Natural killer cell treated with Interleukin-12 subunit alpha and Interleukin-12 subunit beta and Interleukin-15 and Interleukin-18, amount 100 ng/mL, for 72 hours (primary cell): ENCODE measurements at places on chromosomes 5 and 9.

- no peak for DNase-seq
These were observed 40.1 kb downstream of the DCAF10 start for GRCh38 chr9:37840560-37841194.

DNA sequence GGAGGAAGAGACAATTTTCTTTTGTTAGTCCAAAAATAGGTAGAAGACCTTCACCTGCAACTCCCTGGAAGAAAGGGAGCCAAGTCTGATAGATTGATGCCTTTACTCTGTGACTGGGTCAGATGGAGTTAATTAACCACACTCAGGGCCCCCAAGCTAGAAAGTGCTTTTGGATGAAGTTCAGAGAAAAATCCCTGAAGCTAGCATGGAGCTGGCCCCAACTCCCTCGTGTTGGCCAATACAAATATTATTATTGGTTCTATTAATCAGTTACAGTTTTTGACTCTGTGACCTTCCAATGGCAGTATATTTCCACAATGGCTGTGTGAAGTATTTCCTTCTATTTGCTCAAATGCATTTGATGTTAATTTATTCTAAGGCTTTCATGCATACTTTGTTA, 1753.5 kb downstream of the EFNA5 start:
- DNase-seq, result no peak

- DNase-seq, result no peak
These were observed 72.3 kb downstream of the LMNB1 start for GRCh38 chr5:126849101-126849678.

DNA sequence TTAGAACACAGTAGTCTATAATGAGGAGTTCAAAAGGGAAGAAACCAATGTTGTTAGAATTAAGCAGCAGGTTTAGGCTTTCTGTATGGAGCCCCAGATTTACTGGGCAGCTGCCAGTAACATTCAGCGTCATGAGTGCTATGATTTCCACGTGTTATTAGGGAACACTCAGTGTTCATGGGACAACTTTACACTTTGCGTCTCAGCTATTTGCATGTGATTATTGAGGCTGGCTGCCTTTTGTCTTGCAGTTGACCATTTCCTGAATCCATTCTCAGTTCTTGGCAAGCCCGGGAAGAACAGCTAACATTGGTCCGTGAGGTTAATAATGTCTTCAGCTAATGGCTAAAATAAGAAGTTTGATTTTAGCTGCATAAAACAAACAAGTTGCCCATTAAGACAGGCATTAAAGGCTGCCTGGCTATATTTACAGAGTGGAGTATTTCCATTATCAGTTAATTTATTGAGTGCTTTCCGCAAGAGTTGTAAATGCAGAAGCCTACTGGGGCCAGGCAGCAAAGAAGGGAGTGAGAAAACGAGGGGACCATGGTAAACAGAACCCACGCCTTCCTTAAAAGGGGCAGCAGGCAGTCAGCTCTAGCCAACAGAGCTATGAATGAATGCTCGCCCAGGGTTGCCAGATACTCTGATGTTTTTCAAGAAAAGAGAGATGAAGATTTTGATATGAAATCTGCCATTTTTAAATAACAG, 120.9 kb downstream of the PIP5K1B start:
- DNase-seq, result no peak

- DNase-seq, result no peak
These were observed 201.2 kb upstream of the CDKN2B start for GRCh38 chr9:22210262-22210661.

DNA sequence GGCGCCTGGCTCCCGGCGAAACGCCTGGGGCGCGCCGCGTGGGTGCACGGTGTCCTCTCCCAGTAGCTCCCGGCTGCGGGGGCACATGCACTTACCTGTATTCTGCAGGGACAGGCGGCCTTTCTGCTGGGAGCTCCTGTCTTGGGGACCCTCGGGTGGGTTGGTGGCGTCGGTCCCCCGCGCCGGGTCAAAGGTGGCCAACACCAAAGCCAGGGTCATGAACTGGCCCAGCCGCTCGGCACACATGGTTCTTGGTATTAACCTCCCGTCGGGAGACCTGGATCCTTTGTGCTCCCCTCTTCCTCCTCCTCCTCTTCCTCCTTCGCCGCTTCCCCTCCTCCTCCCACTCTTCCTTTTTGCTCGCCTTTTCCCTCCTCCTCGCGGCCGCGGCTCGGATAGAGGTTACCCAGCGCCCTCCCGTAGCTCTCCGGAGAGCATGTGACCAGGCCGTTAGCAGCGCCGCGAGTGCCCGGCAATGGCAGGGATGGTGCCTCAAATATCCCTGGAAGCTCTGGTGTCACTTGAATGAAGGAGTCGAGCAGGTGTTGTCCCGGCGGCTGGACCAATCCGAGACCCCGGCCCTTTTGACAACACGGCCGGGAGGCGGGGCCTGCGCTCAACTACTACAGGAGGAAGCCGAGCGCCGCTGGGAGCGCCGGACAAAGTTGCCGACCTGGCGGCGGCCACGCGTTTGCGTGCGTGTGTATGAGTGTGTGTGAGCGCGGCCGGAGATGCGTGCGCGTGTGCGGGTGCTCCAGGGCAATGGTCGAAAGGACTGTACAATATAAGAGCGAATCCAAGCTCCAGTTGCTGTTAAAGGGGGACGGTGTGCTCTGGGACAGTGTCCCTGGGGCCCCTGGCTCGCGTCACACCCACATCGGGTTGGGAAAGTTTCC, at the start of gene STC2:
TSS of gene STC2 (minus strand) at position 467 of the 896 bp plus-strand sequence. CDS start at position 246, 221 bp downstream.
- DNase-seq, result peak; percentile 51

- no peak for DNase-seq
These were observed 223.1 kb upstream of the PAPPA start for GRCh38 chr9:115930472-115930871.

DNA sequence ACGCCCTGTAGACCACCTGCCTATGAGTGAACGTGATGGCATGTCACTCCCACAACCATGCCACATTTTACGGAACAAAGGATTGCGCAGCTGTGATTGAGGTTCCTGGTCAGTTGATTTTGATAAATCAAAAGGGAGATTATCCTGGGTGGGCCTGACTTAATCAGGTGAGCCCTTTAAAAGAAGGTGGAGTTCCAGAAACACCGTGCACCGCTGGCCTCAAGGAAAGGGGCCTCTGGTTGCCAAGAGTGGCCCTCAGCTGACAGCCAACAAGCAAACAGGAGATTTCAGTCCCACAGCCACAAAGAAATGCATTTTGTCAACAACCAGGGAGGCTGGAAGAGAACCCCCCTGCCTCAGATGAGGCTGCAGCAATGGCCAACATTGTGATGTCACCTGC, 19.0 kb downstream of the TRIM7 start:
- no peak for DNase-seq

- no peak for DNase-seq
These were observed 822 bp downstream of the DENND4C start for GRCh38 chr9:19231126-19231903.

GRCh38 chr5:150304481-150305081, 1.9 kb upstream of the ARSI start:
- DNase-seq, result no peak

- DNase-seq, result no peak
These were observed 19.1 kb upstream of the IFNB1 start for GRCh38 chr9:21096901-21097255.

DNA sequence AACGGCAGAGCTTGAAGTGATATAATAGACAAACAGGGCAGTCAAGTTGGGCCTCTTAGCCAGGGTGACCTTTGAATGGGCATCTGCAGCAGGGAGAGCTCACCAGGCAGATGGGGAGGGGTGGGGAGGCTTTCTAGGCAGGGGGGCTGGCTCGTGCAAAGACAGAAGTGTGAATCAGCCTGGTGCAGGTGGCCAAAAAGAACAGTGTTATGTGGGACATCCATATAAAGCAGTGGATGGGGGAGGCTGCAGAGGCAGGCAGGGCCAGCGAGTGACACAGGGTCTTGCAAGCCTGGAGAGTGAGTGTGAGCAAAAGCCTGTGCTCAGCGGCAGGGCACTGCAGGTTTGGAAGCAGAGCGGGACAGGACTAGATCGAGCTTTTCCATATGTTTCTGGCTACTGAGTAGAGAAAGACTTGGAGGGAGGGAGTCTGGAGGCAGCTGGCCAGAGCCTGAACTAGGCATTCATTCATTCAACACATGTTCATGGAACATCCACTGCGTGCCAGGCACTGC, 14.2 kb upstream of the TTLL11 start:
- DNase-seq, result no peak

DNA sequence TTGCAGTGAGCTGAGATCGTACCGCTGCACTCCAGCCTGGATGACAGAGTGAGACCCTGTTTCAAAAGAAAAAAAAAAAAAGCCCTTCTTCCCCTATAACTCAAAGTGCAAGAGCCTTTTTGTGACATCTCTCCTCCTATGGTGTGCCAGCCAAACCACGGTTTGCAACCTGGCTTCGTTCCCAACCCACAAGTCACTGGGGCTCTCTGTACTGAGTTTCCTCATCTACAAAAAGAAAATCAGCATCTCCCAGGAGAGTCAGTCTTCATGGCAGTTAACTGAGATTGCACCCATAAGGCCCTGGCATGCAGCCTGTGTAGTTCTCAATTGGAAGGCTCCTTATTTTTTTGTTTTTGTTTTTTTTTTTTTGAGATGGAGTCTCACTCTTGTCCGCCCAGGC, 14.8 kb downstream of the ODF2 start:
- DNase-seq, result no peak

DNA sequence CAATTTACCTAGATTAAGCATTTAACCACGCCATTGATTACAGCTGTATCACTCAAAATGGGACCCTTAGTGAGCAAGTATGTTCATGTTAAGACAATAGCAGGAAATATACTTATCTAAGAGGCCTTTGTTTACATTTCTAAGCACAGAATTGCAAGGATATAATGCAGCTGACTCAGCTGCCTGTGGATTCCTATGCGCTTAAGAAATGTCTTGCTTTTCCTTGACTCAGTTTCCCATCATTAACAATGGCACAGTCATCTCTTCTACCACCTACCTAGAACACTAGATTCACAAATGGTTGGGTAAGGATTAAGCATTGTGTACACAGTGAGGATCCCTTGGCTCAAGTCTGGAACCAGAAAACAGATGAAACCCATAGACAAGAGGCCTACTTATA, 163.8 kb downstream of the TSSK1B start:
- DNase-seq, result no peak

DNA sequence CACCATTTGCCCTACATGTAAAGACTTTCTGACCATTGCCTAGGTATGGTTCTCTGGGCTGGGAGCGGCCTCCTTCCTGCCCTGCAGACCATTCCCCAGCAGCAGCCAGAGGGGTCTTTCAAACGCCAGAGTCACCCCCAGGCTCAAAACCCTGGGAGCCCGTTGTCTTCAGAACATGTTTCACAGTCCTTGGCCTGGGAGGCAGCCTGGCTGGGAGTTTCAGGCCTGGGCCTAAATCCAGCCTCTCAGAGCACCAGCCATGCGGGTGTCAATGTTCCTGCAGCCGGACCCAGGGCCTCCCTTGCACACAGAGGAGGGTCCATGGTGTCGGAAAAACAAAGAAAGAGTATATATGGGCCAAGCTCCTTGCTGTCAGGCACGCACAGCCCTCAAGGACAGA, 145.2 kb upstream of the FOXD4L5 start:
- DNase-seq, result no peak

DNA sequence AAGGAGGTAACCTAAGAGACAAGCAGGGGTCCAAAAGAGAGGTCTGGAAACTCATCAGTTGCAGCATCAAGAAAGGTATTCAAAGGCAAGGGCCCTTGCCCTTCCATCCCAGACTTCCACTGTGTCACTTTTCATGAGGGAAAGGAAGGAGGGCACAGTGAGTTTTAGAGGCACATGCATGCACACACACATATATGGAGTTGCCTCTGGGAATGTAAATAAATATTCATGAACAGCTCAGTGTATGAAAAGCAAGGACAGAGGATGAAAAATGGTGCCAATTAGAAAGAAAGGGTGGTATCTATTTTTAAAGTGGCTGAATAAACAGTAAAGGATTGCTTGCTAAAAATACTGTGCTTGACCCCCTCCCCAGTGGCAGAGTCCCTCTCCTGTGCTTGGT, 105.3 kb upstream of the LRRTM2 start:
- DNase-seq, result no peak

DNA sequence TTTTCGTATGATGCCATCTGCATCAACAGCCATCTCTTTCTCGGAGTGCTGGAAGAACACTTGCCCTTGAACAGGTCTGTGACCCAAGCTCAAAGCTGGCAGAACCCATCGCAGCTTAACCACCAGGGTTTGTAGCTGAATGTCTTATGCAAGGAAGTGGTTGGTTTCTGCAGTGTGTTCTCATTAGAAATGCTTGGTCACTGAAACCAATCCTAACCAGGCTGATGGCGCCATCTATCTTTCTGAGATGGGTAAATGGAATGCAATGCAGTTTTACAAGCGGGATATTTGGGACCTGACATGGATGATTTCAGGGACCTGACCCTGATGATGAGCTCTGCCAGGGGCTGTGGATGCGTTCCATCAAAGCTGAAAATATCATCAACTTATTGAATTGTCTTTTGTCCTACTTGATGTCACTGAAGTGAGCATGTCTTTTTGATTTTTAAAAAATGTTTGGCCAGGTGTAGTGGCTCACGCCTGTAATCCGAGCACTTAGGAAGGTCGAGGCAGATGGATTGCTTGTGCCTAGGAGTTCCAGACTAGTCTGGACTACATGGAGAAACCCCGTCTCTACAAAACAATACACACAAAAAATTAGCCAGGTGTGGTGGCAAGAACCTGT, 28.7 kb downstream of the DMRT3 start:
- no peak for DNase-seq

- DNase-seq, result no peak
These were observed 274.3 kb downstream of the GAS1 start for GRCh38 chr9:86672966-86673365.

- DNase-seq, result no peak
These were observed 116.7 kb upstream of the HAPLN1 start for GRCh38 chr5:83837265-83837907.

DNA sequence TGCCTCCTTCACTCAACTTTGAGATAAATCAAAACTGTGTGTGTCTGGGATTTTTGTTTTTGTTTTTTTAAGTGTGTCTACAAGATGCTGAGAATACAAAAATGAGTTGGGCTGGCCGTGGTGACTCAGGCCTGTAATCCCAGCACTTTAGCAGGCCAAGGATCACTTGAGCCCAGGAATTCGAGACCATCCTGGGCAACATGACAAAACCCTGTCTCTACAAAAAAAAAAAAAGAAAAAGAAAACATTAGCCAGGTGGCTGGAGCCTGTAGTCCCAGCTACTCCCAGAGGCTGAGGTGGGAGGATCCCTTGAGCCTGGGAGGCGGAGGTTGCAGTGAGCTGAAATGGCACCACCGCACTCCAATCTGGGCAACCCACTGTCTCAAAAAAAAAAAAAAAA, 21.0 kb downstream of the HNRNPK start:
- no peak for DNase-seq

GRCh38 chr5:106680330-106680729, 990.4 kb downstream of the EFNA5 start:
- no peak for DNase-seq

- no peak for DNase-seq
These were observed 9.5 kb upstream of the GLDC start for GRCh38 chr9:6655036-6655435.

DNA sequence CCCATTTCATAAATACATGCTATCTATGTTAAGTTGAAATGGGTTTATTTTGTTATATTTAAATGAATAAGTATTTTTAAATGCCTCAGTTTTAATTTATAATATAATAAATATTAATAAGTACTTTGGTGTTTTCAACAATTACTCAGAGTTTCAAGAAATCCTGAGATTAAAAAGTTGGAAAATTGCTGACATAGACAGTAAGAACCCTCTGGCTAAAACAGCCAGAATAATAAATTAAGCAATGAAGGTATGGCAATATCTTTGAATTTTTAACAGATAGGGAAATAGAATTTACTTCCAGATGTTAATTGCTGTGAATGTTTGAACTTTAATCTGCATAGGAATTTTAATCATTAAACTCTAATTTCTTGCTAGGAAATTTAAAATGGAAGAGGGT, 83.6 kb downstream of the ZNF622 start:
- no peak for DNase-seq

GRCh38 chr5:159916841-159917761, 819 bp downstream of the ADRA1B start:
- DNase-seq, result no peak
